CD4-positive, alpha-beta memory T cell (primary cell): ENCODE measurements at places on chromosomes 13 and 19.

DNA sequence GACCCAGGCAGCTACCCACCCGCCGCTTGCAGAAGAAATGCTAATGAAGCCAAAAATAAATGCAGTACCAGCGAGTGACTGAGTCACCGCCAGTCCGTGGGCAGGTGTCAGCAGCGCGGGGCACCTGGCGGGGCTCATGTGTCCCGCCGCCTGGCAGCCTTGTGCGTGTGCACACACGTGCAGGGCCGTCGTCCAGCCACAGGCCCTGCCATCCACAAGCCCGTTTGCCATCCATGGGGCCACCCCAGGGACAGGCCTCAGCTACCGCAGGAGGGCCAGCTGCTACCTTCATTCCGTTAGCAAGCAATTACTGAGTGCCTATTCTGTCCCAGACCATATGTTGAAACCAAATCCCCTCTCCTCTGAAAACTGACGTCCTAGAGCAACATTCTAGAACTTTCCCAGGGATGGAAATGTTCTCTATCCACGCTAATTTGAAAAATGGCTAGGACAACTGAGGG is 20.5 kb downstream of the NCAN start:
- no peak for DNase-seq

- no peak for DNase-seq
These were observed 3.0 kb upstream of the SHISA7 start for GRCh38 chr19:55446060-55446459.

DNA sequence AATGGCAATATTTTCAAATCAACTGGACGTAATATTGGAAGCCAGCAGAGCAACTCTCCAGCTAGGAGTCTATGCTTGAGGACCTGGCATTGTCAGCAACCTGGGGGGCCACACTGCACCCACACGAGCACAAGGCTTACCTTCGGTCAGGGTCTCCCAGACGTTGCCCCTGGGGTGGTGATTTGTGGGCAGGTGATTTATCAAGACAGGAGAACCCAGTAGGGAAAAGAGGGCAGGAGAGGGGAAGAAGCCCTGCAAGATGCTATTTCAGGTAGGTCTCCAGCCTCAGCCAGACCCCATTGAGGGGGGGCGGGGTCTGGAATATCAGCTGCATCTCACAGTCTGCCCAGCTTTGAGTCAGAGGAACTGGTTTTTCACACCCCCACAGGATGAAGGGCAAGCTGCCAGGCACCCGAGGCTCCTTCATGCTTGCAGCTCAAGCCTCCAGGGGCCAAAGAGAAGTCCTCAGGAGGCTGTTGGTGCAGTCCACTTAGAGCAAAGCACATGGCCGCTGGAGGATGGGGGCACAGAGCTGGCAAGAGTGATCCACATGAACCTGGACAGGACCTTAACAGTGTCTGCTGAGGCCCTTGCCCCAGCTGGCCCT is 80.9 kb upstream of the UQCRFS1 start:
- DNase-seq, result no peak

DNA sequence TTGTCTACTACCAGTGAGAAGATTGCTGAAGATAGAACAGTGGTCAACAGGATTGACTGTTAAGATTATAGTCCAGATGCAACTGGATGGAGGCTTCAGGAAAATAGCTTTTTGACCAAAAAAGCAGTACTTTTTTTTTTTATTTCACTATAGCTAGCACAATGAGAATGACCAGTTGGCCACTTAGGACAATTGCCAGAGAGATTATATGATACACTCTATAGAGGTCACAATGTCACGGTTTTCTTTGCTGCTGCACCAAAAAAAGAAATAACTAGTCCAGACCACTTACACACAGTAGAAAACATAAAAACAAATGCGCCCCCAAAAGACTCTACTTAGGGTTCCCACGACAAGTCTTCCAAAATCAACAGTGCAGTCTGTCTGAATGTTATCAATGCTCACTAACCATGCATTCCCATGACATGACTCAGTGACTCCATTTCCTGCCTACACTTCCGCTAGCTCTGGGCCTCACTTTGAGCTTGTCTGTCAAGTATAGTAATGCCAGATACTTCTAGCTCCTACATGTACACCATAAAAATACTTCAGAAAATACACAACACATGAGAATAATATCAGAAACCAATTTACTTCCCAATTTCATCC is 209.1 kb upstream of the STARD13 start:
- DNase-seq, result no peak

GRCh38 chr19:43682824-43683661 is 13.1 kb upstream of the PLAUR start:
- DNase-seq, result no peak

GRCh38 chr19:6752256-6753177 is 13.0 kb downstream of the TRIP10 start:
- no peak for DNase-seq

GRCh38 chr13:113751491-113751890 is 7.5 kb upstream of the TMEM255B start:
- DNase-seq, result no peak

- peak; percentile 17 for DNase-seq
These were observed 373 bp downstream of the TNFAIP8L1 start for GRCh38 chr19:4639531-4640246.

- DNase-seq, result no peak
These were observed 296.8 kb upstream of the SGCG start for GRCh38 chr13:22883956-22884355.

GRCh38 chr13:18953139-18953930 is 228.3 kb downstream of the TUBA3C start:
- no peak for DNase-seq

DNA sequence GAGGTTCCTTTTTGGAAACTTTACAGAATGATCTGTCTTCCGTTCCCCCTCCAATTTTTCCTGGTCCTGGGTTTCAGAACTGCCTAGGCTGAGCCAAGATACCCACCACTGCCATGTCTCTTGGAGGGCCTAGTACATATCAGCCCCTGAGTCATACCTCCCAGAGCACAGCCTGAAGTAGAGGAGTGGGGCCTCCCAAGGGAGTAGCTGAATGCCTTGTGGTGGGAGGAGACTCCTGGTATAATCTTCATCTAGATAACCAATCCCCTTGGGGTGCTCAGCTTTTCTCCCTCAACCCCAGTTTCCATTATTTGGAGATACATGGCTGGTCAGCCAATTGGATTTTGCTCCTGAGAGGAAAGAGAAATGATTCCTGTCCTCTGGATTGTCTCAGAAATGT is 30.3 kb downstream of the ZNF763 start:
- no peak for DNase-seq

- no peak for DNase-seq
These were observed 265.7 kb downstream of the ZNF536 start for GRCh38 chr19:30637926-30638325.
